IPS-NIHi11 (cell line): ENCODE measurements at places on chromosomes 1 and 21.

DNA sequence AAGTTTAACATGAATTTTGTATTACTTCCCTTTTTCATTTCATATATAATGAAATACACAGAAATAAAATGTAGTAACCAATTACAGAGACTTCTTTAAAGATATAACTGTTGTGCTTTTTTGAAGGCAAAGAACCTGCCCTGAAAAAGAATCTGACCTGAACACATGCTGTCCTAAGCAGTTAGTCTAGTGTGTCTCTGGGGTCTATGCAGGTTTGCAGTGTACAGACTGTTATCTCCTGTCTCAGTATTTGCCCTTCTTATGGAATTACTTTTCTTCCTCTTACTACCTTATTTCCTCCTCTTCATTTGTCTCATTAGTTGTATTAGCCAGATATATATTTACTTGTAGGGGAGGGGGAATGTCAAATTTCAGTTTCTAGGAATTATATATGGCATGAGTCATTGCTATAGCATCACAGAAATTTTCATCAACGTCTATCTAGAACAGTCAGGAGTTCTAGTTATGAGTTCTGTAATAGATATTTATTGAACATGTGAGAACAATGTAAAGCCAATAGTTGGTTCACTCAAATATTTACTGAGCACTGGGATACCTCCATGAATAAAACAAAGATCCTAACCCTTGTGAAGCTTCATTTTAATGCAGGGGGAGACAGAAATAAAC is 28.4 kb upstream of the PLEKHO1 start:
- no peak for DNase-seq

GRCh38 chr1:163697137-163697536 is 375.4 kb downstream of the NUF2 start:
- DNase-seq = no peak

GRCh38 chr1:245084551-245084950 is 70.2 kb upstream of the KIF26B start:
- no peak for DNase-seq

DNA sequence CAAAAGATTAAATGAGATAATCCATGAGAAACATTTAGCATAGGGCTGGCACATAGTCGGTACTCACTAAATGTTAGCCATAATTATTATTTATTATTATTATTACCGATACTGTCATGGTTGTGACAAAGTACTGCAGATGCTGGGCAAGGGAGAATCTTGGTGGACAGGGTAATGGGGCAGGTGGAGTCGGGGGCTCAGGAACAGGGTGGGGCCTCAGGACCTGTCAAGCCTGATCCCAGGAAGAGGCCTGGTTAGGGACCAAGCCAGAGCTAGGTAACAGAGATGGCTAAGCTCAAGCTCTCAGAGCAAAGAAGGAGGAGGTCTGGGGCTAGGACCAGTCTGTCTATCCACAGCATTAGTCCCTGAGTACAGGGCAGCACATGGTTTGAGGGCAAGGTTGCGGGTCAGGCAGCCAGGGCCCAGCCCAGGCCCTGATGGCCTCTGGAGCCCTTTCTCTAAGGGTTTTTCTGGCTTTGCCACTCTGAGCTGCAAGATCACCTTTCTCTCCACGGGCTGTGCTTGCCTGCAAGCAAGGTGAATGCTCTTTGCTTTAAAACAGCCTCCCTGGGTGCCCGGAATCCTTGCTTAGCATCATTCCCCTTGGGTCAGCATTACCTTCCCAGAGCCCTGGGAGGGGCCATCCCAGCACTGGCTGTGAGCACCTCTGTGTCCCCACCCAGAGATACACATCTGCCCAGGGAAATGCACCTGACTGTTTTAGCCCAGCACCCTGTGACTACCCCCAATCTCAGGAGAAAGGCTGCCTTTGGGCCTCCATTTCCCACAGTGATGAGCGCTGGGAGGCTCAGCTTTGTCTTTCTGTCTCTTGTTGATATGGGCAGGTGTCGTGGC is 572.0 kb downstream of the PTPRU start:
- DNase-seq = no peak

- DNase-seq = no peak
These were observed 17.4 kb downstream of the TCEA3 start for GRCh38 chr1:23407016-23407630.

DNA sequence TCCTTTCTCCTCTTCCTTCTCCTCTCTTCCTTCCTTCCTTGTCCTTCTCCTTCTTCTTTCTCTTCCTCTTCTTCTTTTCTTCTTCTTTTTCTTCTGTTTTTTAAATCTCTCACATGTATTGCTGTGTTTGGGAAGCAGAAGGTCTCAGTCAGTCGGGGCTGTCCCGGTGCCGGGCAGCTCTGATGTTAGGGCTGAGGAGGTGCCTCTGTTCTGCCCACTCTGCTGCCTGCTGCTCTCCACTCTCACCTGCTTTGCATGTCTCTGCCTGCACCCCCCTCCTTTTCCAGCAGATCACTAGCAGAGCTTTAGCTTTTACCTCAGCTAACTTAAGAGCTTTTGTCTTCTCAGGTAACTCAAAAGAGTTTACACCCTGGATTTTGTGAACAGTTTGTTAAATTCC is 276.6 kb downstream of the CHRM3 start:
- no peak for DNase-seq

- DNase-seq = no peak
These were observed 50.6 kb upstream of the BACH1 start for GRCh38 chr21:29248124-29248523.

DNA sequence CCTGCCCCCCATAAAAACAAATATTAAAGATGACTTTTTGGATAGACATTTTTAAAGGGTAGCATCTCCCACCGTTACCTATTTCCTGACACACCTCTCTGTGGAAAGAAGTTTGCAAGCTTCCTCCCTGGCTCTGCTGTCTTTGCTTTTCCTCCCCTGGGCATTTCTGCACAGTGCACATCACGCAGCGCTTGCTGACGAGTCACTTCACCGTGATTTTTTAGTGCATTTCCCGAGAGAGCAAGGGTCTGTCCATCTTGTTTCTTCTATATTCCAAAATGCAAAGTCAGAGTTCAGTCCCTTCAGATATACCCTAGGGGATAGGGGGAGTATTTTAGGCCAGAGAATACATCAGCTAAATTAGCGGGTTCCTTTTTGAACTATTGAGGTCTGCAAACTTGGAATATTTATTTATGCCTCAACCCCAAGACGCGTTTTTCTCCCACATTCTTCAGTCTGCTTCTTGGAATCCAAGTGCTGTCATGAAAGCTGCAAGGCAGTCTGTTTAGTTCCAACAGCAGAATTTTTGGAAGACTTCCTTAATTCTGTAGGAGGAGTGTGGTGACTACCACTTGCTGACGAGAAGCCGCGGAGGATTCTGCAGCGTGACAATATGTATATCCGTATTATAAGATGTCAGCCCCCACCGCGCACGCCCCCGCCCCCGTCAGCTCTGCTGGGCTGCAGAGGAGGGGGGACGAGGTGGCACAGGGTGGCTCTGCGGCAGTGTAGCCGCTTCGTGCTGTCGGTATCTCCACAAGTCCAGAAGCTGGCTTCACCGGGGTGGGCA is 22.4 kb downstream of the SMYD2 start:
- DNase-seq = no peak

DNA sequence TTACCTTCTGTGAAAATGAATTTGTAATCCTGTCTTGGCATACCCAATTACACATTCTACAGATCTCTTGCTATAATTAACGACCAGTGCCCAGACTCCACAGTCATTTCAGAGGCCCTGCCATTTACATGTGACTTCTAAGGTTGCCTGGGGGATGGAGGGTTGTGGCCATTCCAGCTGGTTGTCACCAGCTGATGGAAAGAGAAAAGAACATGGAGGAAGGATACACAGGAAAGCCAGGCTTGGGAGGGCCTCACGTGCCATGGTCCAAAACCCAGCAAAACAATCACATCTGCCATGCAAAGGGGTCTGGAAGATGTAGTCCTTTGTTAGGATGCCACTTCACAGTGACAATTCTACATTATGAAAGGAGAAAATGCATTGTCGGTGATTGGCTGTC is 59.3 kb downstream of the LAMC2 start:
- no peak for DNase-seq

- DNase-seq = peak; percentile 46
These were observed 15.5 kb upstream of the CITED4 start for GRCh38 chr1:40877698-40878097.

GRCh38 chr1:60832367-60832766 is 250.0 kb upstream of the NFIA start:
- DNase-seq = no peak

DNA sequence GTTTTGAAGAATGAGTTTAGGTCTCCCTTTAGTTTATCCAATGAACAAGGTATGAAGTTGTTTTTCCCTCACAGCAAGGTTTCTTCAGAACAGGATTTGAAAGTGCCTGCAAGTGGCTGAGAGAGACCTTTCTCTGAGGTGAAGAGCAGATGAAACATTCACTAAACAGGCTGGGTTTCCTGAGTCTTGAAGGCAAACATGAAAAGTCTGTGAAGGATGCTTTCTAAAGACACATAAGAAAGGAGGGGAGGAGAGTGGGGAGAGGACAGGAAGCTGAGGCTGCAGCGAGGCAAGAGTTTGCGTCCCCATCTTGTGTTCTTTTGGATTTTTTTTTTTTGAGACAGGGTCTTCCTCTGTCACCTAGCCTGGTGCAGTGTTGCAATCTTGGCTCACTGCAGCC is 95.7 kb upstream of the SIM2 start:
- DNase-seq = no peak

- no peak for DNase-seq
These were observed 101.7 kb upstream of the PRMT6 start for GRCh38 chr1:106954661-106955229.

GRCh38 chr1:21881250-21881649 is 55.9 kb downstream of the HSPG2 start:
- no peak for DNase-seq

- DNase-seq = peak; percentile 85
These were observed 8.0 kb upstream of the TNFRSF14 start for GRCh38 chr1:2548068-2548589.

DNA sequence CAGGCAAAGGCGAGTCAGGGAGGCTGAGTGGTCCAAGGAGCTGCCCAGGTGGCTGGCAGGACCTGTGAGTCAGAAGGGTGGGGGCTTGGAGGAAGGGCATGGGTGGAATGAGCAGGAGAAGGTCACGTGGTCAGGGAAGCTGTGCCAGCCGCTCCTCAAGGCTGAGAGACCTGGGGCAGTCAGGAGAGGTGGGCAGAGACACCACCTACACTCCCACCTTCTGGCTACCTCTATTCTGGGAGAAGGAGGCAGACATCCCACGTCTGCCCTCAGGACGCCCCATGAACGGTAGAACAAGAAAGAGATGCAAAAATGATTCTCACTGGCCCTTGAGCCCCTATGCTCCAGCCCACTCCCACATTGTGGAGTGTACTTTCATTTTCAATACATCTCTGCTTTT is 151.8 kb upstream of the RAB4A start:
- no peak for DNase-seq
